ENCODE measurements at places on chromosomes 11 and 22. TPM values are rescaled to one million over a fixed set of nuclear protein-coding genes. Genes with fewer than 3 reads are reported as not detected.

Gene AAMDC
- 30.7 TPM for total RNA-seq

Gene SCN2B
- total RNA-seq = not detected

Gene OR10W1
- total RNA-seq = not detected

Gene KLHL35
- total RNA-seq = 0.51 TPM

Gene LARGE2
- 2.6 TPM for total RNA-seq

Gene POU2AF3
- total RNA-seq = 0.53 TPM

Gene EI24
- total RNA-seq = 118 TPM

Gene SLC5A1
- not detected for total RNA-seq

Gene BRSK2
- 5.6 TPM for total RNA-seq

Gene TSPAN18
- 2.0 TPM for total RNA-seq

Gene NDUFA6
- 70.0 TPM for total RNA-seq

Gene MAJIN
- total RNA-seq = not detected

Gene FREY1
- not detected for total RNA-seq

Gene RPLP2
- 2,940 TPM for total RNA-seq

Gene ZC3H7B
- 18.9 TPM for total RNA-seq

Gene MAML2
- 2.6 TPM for total RNA-seq

Gene ARHGAP8
- total RNA-seq = 1.9 TPM

Gene CECR2
- total RNA-seq = 0.08 TPM

Gene SPI1
- not detected for total RNA-seq

Gene MS4A6A
- total RNA-seq = not detected

Gene STK33
- 4.0 TPM for total RNA-seq

Data from A549 treated with RU486 at 1 μM for 4 hours (cell line).